GM23338 (cell line): ENCODE measurements at places on chromosomes 12 and 14. TPM values are rescaled to one million over a fixed set of nuclear protein-coding genes. Genes with fewer than 3 reads are reported as not detected.

- no peak for DNase-seq
Measured at GRCh38 chr14:95125915-95126314, 31.4 kb downstream of the DICER1 start.

- no peak for DNase-seq
Measured at GRCh38 chr12:20507056-20507455, 138.7 kb downstream of the PDE3A start.

GRCh38 chr14:24036169-24036962 is 15.4 kb upstream of the CARMIL3 start:
- peak; percentile 83 for DNase-seq

- no peak for DNase-seq
Measured at GRCh38 chr14:88496414-88496813, 58.4 kb downstream of the PTPN21 start.

- no peak for DNase-seq
Measured at GRCh38 chr14:21267431-21267845, 1.8 kb downstream of the HNRNPC start.

DNA sequence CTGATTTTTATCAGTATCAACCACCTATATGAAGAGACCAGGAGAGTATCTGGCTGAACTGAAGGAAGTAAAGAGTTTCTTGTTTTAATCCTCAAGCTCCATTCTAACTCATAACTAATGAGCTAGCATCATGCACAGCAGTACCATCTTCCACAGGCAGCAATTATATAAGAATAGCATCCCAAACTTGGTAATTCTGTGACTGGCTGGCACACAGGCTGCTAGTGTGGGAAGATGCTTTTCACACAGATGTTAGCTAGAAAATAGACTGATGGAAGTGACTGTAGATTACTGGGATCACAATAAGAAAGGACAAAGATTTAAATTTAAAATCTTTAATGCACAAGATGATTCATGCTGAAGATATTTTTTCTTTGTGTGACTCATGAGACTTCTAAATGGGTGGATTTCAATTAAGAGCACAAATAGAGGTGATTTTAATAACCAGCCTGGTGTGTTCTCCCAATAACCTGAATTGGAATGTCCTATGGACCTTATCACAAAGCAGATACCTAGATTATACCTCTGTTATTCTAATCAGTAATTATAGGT is 417.7 kb upstream of the ATXN7L3B start:
- DNase-seq = no peak

STXBP6 gene
- total RNA-seq = 19.7 and 23.8 TPM in 2 replicates

RDH12 gene
- total RNA-seq = 0.28 and 0.54 TPM in 2 replicates

NRL gene
- total RNA-seq = 2.2 and 5.2 TPM in 2 replicates

PSMC1 gene
- total RNA-seq = 112 and 116 TPM in 2 replicates

SLC10A1 gene
- total RNA-seq = not detected in 2 replicates

OVCH1 gene
- total RNA-seq = not detected in 2 replicates

GALNT8 gene
- 7.7 and 8.4 TPM in 2 replicates for total RNA-seq
